ENCODE measurements at places on chromosomes 7 and 10.

DNA sequence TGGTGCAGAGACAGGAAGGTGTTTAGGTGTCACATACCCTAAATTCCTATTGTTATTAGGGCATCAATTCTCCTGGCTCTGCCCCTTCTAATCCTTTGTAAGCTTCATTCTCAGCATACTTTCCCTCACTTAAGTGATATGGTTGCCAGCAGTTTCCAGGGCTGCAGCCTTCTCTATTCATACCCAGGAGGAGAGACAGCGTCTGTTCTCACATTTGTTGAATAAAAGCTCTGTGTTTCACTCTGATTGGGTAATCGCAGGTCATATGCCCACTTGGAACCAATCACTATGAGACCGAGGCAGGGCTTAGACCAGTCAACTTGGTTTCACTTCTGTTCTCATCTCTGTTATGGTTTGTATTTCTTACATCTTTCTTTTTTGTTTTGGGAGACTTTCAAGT is 109.6 kb upstream of the MTPN start:
- DNase-seq, result peak; percentile 52

- DNase-seq, result no peak
These were observed 253.6 kb downstream of the KIF20B start for GRCh38 chr10:89954787-89955566.

- no peak for DNase-seq
These were observed 106.4 kb downstream of the BMPER start for GRCh38 chr7:34011696-34012095.

DNA sequence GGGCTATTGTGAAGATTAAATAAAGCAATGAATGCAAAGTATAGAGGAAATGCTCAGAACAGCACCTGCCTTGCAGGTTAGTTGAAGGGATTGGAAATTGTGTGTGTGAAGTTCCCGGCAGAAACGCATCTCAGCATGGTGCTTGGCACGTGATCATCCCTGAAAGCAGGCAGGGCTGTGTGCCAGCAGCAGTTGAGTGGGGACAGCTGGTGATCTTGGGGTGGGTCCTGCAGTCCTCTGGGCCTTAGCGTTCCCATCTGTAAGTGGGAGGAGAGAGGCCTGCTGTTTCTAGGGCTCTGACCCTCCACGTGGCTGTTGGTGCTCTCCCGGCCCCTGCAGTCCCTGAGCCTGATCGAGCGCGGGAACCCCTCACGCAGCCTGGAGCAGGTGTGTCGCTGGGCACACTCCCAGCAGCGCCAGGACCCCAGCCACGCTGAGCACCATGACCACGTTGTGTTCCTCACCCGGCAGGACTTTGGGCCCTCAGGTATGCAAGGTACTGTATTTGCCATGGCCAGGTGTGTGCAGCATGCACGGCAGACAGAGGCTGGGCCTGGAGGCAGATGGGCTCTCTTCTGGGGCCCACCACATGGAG is 55.3 kb downstream of the TBATA start:
- no peak for DNase-seq

DNA sequence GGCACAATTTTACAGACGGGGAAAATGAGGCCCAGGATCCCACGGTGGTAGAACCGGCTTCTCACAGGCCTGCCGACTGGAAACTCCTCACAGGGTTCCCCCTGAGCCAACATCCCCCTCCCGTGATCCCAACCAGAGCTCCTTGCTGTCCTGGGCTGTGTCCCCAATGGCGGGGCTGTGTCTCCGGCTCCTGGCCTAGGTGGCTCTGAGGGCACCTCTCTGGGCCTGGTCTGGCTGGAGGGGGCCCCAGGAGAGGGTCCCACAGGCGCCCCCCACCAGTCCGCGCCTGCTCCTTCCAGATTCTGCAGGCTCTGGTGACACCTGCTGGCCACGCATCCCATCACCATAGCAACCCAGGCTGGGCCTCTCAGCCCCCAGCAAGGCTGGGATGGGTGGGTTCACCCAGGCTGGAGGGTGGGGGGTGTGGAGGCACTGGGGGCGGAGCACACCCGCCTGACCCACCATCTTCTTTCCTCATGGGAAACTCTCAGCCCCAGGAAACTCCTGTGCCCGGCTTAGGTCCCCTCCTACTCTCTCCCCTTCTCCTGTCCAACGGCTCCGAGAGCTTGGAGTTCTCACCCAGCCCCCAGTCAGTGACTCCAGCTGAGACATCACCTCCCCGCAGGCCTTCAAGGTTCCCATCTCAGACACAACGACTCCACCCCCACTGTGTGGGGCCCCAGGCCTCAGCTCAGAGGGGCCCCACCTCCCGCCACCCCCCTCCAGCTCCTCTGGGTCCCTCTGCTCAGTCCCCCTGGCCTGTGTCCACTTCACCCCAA is 27.1 kb upstream of the TNRC18 start:
- no peak for DNase-seq

GRCh38 chr10:79336739-79337138 is 10.5 kb upstream of the PPIF start:
- DNase-seq, result no peak

DNA sequence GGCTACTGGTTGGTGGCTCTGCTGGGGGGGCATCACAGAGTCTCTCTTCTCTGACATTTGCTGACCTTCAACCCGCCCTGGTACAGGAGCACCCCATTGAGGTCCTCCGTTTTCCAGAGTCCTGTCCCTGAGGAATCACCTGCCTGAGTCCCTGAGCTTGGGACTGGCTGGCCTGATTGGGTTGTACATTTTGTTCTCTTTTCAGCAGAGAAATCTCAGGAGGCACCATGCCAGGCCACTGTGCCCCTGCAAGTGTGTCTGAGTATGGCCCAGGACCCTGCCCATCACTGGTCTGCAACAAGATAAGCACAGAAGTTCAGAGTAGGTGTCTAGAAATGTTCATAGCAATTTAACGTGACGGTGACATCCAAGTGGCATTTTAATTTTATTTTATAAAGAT is 131.2 kb downstream of the CUX1 start:
- DNase-seq, result no peak

DNA sequence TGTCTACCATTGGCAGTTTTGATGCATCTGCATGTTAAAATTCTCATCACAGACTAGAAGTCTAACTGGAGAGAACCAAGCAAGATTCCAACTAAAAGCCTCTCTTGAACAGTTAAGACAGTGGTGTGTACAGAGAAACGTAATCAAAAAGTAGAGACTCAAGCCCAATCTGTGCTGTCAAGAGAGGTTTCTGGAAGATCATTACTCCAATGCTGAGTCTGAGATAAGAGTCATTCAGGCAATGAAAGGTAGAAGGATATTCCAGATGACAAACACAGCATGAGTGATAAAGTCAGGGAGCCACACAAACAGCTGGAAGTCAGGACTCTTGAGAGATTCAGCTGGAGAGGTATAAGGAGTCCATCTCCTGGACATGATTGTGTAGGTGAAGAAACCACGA is 48.7 kb downstream of the IQUB start:
- no peak for DNase-seq

DNA sequence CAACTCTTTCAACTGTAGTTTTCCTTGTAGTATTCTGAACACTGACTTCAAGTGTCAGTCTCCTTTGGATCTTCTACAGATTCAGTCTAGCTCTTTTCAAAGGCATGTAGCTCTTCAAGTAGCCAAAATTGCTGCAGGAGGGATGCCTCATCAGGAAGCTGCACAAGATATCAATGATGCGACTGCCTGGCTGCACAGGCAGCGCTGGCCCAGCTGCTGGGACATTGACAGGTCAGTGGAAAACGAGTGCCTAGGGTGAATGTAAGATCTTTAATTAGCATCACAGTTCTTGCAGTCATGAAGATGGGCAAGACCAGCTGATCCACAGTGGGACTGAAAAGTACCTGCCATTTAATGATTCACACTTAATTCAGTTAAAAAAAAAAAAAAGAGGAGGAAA is 167.6 kb downstream of the ANK3 start:
- DNase-seq, result no peak

GRCh38 chr7:24609570-24609969 is 36.3 kb downstream of the PALS2 start:
- DNase-seq, result no peak

DNA sequence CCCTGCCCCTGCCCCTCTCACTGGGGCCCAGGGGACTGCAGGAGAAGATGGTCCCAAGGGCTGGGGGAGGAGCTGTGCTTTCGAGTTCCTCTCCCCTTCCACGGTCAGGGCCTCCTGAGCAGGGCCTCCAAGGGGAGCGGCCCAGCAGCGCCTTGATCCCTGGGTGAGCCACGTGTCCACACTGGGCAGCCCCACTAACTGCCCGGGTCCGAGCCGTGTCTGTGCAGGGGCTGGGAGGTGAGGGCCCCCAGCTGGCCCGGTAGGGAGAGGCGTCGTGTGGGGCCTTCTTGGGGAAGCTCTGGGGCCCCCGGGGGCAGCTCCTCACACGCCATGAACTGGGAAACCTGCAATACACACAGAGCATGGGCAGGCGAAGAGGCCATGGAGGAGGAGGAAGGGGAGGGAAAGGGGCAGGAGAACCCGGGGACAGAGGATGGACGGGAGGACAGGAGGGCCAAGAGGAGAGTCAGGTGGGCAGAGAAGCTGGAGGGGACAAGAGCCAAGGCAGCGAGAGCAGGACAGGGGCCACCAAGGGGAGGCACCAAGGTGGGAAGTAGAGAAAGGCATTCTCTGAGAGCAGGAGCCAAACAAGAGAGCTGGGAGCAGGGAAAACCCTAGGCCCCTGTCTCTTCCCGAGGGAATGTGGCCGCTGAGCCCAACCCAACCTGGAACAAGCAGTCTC is 32.8 kb downstream of the KCNH2 start:
- no peak for DNase-seq

GRCh38 chr7:36615852-36616540 is 108.3 kb downstream of the AOAH start:
- no peak for DNase-seq

DNA sequence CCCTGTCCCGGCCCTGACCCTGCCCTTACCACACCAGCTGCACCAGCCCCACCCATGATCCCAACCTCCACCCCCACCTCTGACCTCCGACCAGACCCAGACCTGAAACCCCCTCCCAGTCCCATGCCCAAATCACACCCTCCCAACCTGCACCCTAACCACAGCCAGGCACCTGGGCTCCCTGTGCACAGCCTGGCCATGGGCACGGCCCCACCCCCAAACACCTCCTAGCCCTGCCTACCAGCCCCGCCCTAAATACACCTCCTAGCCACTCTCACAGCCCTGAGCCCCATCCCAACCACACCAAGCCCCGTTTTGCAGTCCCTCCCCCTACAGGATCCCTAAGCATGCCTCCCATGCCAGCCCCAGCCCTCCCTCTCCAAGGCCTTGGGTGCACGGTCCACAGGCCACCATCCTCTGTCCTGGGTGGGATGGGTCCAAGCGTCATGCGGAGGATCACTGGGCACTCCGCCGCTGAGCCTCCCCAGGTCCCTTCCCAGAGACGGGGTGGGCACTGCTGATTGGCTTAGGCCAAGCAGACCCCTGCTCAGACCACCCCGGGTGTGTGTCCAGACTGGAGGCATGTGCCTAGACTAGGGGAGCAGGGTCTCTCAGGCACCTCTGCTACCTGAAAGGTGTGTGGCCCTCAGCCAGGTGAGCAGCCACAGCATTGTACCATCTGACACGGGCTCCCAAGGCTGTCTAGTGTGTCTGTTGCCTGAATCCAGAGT is 30.1 kb downstream of the INSIG1 start:
- no peak for DNase-seq

GRCh38 chr7:96949766-96950165 is 55.6 kb upstream of the DLX6 start:
- no peak for DNase-seq

DNA sequence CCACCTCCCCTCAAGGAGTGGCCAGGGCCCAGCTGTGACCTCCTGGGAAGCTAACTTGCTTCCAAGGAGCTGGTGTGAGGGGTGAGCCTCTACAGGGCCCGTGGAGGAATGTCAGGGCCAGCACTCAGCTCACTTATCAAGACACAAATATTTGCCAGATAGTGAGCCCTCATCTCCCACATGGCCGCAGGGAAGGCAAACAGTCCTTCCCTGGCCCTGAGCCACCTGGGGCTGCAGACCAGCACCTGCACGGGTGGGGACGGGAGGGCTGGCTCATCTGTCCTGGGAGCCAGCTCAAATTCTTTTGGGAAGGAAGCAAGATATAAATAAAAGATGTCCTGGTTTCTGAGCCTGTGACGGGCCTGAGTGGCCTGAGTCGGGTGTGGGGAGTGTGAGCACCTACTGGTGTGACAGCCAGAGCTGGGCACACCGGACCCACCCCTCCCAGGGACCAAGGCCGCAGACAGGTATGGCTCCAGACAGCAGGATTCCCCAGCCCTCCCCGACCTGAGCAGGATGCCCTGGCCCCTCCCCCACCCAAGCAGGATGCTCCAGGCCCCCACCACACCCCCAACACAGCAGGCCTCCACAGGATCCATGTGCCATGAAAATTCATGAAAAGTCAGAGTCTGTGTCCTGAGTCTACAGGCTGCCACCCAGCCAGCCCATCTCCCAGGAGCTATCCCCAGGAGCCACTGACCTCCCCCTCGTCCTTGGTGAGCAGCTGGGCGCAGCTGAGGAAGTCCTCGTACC is 148.0 kb downstream of the MAPK8 start:
- DNase-seq, result no peak

- peak; percentile 60 for DNase-seq
These were observed 8.2 kb downstream of the CLDN12 start for GRCh38 chr7:90411510-90411909.

GRCh38 chr10:97648562-97649404 is 8.3 kb downstream of the PI4K2A start:
- DNase-seq, result peak; percentile 94

DNA sequence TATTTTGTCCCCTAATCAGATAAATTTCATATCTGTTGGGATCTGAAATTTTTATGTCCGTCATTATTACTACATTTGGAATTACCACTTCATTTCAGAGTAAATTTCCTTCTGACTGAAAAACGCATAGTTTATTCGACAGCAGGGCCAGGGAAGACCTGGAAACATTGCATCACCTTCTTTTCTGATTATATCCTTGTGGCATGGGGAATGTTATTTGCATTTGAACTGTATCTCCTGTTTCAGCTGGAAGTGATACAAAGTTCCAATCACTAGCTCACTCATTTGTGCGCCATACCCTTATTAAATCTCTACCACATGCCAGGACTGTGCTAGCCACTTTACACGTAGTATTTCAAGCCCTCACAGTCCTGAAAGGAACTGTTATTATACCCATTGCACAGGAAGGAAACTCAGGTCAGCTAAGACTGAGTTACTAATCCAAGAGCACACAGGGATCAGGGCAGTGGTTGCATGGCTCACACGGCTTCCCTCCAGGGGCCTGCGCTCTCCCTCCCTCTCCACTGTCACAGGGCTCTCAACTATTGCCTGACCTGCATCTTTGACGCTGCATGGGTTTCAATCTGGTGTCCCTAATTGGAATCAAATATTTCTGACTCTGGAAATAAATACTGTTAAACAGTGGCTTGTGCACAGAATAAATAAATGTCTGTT is 84.4 kb upstream of the NANOS1 start:
- DNase-seq, result no peak

GRCh38 chr10:45424668-45425404 is 50.8 kb downstream of the ALOX5 start:
- DNase-seq, result no peak
